ENCODE measurements at places on chromosomes 2 and 18.

DNA sequence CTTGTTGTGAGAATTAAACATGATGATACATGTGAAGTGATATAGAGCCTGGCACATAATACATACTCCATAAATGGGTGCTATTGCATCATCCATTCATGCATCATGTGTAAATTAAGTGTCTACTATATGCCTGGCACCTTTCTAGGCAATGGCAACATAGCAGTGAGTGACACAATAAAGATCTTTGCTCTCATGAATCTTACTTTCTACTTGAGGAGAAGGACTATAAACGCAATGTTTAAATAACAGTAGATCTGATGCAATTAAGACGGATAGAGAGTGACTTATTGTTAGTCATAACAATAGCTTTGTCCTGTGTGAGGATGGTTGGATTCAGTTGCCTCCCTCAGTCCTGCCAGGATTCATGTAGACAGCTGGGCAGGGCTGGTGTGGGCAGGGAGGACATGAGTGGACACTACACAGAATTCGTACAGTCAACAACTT, 88.4 kb upstream of the NPAS2 start:
- ATAC-seq: no peak

GRCh38 chr18:36186461-36187192, 670 bp upstream of the MOCOS start:
- ATAC-seq: peak; percentile 44

- no peak for ATAC-seq
These were observed 24.2 kb downstream of the TET3 start for GRCh38 chr2:74008761-74009395.

GRCh38 chr2:127637236-127637630, 8.7 kb upstream of the GPR17 start:
- ATAC-seq: no peak

- no peak for ATAC-seq
These were observed 3.7 kb upstream of the ODC1 start for GRCh38 chr2:10451819-10452218.

DNA sequence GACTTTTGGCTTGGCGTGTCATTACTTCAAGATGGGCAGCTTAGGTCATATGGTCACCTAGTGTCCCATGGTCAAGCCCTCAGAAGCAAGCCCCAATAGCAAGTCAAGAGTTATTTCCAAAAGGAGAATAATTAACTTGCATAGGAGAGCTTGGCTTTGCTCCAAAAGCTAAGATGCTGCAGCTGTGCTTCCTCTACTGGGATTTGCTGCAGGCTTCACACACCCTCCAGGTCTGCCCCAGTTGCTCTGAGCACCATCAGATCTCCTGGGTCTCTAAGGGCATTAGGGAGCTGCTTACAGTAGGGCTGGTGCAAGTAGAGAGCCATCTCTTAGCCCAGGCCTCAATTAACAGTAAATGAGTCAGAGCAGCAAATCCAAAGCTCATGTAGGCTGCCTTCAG, 46.6 kb downstream of the THUMPD2 start:
- no peak for ATAC-seq

DNA sequence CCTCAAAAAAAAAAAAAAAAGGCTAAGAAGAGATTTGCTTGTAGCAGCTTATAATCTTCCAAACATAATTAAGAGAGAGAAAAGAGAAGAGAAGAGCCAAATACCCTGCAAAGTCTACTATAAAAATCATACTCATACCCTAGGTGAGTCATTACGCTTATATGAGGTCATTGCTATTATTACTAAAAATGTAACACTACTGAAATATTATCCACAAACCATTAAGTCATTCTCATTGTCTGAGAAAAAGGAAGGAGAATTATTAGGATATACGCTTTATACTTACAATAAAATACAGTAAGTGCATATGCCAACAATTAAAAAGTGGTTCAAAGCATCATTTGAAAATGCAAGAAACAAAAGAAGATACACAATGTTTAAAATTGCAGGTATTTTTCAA, 66.5 kb downstream of the COLEC12 start:
- no peak for ATAC-seq

GRCh38 chr2:64963719-64964118, 25.5 kb upstream of the SLC1A4 start:
- no peak for ATAC-seq

- ATAC-seq: no peak
These were observed 246.8 kb downstream of the AGPS start for GRCh38 chr2:177639262-177639914.

DNA sequence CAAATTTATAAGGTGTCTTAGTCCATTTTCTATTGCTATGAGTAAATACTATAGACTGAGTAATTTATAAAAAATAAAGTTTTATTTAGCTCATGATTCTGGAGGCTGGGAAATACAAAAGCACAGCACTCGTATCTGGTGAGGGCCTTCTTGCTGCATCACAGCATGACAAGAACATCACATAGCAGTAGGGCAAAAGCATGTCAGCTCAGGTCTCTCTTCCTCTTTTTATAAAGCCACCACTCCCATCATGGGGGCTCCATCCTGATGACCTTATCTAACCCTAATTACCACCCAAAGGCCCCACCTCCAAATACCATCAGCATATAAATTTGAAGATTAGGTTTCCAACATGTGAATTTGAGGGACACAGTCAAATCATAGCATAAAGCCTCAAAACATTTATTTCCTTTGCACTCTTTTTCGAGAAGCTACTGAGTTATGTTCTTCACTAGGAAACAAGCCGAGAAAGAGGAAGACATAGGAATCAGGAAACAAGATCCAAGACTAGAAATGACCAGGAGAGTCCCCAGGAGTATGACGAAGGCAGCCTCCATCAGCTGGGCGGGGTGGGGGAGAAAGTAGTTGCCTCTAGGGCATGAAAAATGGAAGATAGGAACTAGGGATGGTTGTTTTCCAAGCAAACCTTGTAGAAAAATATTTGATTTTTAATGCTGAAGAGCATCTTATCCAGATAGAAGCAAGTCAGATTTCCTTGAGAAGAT, 24.1 kb upstream of the NABP1 start:
- no peak for ATAC-seq

DNA sequence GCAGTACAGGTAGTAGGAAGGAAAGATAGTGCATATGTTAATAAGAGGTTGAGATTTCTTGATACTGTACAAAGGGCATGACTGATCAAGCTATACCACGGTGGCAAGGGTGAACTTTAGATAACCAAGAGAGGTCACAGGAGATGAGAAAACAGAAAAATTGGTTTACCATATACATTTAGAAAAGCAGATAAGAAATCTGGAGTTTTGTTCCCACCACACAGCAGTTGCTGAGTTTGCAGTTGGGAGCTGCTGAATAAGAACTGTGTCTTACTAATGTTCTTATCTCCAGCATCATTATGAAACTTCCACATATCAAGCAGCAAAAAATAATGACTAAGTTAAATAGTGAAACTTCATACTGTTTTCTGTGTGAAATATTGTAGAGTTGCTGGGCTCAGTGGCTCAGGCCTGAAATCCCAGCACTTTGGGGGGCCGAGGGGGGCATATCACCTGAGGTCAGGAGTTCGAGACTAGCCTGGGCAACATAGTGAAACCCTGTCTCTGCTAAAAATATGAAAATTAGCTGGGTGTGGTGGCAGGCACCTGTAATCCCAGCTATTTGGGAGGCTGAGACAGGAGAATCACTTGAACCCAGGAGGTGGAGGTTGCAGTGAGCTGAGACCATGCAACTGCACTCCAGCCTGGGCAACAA, 12.0 kb upstream of the IMPACT start:
- ATAC-seq: peak; percentile 87

DNA sequence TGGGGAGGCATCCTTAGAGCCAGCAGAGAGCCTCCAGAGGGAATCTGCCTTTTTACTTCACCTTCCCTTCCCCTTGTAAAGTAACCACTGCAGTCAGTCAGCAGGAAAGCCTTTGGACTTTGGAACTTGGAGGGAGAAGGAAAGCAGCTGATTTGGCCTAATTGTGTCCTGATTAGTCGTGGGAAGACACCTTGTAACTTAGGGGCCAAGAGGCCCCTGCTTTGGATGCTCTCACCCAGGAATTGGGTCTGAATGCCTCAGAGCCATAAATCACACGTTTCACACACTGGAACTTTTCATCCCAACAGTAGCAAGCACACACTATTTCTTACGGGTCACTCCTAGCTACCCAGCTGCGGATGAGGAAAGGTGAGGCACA, 81.0 kb upstream of the PPM1B start:
- no peak for ATAC-seq

GRCh38 chr2:86704459-86704971, 15.6 kb upstream of the RMND5A start:
- no peak for ATAC-seq

DNA sequence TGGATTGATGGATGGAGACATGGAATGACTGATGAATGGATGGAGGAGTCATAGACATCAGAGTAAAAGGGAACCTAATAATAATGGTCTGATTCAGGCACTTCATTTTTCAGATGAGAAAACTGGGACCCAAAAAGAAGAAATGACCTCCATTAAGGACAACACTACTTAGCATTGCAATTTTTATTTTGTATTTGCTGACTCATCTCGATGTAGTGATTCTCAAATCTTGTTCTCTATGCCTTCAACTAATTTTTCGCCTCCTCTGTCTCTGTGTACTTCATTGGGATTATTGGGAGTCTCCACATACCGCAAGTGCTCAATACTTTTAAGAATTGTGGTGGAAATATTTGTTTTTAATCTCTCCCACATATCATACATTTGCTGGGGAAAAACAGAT, 446.2 kb upstream of the FSHR start:
- ATAC-seq: no peak

DNA sequence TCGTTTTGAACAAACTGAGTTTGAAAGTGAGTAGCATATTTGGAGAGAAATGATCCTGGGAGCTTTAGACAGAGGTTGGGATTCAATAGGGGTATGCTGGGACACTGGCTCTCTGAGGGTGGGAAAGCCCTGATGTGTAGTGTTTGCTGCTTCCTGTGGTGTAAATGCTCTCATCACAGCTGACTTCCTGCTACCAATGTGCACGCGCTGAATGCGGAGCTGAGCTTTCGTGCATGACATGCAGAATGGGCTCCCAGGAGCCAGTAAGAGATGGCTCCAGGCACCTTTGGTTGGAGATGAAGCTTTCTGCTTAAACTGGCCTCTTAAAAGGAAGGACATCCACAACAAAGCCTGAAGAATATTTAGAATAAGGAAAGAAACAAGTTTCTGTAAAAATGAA, 224.1 kb upstream of the CCDC150 start:
- ATAC-seq: peak; percentile 80

GRCh38 chr2:144412709-144413108, 107.2 kb downstream of the ZEB2 start:
- no peak for ATAC-seq

DNA sequence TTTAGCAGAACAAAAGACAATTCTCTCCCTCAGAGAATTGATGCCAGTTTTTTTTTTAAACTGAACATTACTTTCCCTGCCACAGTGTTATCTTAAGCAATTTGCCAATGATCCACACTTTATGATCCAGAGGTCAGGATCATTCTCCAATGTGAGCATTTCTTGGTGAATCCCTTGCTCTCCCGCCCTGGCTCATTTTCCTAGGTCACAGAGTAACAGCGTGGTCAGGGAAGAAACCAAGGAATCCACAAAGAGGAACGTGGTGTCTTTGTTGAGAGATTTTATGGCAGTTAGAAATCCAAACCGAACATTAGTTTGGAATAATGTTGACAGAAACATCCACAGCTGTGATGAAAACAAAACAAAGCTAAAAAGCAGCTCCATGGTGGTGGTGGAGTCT, 250.3 kb downstream of the TTC32 start:
- no peak for ATAC-seq

DNA sequence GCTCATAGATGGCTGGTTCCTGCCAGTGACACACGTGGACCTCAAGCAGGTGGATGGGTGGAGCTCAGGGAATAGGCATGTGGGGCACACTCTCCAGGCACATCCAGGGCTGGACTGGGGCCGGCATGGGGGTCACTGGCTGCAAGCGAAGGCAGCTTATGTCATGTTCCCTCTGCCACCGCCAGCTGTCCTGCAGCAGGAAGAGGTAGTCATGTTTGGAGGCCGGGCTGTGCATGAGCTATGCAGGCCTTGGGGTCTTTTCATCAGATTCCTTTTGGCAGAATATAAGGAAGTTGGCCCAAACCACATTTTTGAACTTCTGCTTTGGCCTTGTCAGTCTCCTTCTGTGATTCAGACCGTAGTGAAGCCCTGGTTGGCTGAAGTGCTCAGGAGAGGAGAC, 61.5 kb downstream of the AGAP1 start:
- ATAC-seq: no peak

GRCh38 chr2:105600949-105601794, 143.5 kb upstream of the NCK2 start:
- no peak for ATAC-seq

GRCh38 chr2:24744356-24744755, 48.8 kb downstream of the PTRHD1 start:
- ATAC-seq: no peak

- no peak for ATAC-seq
These were observed 777 bp downstream of the MOCOS start for GRCh38 chr18:36187826-36188721.

DNA sequence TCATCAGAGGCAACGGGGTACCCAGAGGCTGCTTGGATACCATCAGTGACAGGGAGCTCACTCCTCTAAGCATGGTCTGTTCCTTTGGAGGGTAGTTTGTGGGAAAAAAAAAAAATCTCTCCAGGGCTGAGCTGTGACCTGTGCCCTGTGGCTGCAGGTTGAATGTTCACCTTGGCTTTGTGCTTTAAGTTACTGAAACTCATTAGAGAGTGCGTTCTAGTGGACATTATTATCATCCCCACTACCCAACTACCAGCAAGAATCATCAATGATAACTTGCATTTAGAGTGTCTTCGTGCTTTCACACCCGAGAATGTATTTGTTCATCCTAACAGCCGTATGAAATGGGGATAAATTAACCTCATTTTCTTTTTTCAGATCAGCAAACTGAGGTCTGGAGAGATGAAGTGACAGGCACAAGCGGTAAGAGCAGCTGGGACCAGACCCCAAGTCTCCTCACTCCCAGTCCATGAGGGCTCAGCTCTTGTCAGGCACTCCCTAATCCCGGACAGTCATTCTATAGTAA, 157.5 kb upstream of the MYCN start:
- no peak for ATAC-seq

DNA sequence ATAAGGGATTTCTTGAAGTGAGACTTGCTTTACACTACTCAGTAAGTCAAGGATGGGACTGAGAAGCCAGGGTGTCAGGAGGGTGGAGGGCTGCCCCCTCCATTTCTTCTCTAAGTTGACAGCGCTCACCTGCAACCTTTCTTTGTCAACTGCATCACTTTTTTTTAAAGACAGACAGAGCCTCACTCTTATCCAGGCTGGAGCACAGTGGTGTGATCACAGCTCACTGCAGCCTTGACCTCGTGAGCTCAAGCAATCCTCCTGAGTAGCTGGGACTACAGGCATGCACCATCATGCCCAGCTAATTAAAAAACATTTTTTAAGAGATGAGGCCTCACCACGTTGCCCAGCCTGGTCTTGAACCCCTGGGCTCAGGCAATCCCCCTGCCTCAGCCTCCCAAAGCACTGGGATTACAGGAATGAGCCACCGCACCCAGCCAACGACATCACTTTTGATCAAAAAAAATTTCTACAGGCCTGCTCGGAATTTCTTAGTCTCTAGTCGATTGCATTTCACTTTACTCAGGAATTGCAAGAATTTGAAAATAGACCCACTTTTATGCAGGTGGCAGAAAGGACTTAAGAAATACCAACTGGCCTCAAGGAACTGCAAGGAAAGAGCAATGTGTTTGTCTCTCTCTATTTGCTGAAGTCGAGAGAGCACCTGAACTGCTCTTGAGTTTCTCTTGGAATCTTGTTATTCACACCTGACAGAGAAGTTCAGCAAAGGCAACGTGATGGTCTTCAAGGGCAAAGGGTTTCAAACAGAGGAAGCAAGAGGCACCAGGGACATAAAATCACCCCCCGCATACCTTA, 101.4 kb downstream of the MYOM1 start:
- ATAC-seq: no peak

GRCh38 chr2:172095146-172095904, 7.4 kb downstream of the DLX2 start:
- ATAC-seq: peak; percentile 49
